Activated CD8-positive, alpha-beta memory T cell treated with anti-CD3 and anti-CD28 coated beads for 24 hours (primary cell): ENCODE measurements at places on chromosomes 1 and 21.

DNA sequence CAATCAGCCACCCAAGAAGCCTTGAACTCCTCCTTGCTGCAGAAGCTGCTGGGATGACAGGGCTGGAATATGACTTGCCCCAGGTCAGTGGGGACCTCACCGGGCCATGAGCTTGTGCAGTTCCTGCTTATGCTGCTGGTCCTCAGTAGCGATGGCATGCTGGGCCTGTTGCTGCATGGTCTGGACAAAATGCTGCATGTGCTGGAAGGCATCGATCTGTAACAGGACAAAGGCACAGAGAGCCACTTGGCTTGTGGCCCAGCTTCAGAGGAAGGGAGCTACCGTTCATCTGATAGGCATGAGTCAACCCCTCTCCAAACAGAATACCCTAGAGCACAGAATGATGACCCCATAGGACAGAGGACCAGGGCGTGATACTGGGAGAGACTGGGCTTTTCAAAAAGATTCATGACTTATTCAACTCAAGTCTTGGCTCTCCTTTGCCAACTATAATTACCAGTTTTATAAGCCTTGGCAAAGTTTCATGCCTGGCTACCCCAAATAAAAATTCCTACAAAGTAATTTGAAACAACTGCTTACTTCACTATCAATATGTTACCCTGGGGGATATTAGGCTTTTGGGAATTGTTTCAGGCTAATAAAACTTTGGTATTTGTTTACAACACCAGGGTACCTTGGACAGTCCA, 34.7 kb upstream of the EXOSC10 start:
- DNase-seq: no peak

DNA sequence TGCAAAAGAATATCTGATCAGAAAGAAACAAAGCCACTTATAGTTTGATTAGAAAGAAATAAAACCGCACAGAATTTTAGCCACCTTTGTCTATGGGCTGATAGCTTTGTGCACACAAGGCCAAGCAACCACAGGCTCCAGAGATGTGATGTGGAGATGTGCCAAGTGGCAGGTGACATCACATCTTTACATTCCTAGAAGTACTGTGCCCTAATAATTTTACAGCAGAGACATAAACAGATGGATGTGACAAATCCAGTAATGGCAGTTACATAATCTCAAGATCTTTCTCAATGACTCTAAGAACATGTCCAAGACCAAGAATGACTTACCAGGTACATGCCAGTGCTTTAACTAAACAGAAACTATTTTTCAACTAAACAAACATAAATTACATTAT, 159.5 kb downstream of the LTN1 start:
- no peak for DNase-seq

- DNase-seq: no peak
Observed at GRCh38 chr21:46038341-46038829, 56.8 kb downstream of the COL6A1 start.

DNA sequence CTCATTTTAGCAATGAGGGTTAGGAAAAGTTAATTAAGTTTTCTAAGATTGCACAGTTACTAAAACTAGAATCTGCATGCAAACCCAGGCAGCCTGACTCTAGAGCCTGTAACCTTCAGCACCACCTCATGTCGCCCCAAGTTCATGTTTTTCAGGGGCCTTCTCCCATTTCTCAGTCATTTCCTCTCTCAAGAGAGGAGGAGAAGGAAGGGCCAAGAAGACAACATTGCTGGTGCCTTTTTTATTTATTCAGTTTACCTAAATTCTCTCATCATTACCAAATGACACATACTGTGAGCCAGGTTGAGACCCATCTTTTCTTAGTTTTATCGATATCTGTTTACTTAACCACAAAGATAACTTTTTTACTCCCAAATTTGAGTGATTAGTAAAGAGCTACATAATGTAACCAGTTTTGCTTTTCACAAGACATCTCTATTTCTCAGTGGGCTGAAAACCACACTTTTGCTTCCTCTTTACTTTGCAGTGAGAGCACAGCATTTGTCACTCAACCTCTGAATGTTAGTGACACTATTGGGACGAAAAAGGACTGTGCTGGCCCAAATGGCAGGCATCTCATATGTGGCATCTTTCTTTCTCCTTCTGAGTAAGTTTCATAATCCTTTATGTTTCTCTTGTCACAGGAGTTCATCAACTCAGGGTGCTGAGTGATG, at the start of gene CD101:
Gene CD101, plus strand, starts transcription at position 507 of the 674 bp plus-strand sequence. Its CDS starts 58 bp downstream, at position 565.
- DNase-seq: no peak

DNA sequence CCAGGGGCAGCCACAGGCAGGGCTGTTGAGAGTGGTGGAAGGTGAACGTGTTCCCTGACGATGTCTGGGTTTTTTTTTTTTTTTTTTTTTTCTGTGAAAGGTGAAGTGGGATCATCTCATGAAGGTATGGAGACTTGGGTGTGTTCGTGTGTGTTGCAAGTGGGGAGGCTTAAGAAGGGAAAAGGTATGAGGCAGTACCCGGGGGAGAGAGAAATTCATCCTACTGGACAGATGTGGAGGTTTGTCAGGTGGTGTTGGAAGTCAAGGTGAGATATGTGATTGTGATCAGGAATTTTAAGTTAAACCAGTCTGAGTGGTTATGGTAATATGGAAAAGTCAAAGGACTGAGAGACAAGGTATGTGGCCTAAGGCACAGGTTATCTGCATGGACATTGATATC, 5.3 kb downstream of the C1orf115 start:
- DNase-seq: no peak

DNA sequence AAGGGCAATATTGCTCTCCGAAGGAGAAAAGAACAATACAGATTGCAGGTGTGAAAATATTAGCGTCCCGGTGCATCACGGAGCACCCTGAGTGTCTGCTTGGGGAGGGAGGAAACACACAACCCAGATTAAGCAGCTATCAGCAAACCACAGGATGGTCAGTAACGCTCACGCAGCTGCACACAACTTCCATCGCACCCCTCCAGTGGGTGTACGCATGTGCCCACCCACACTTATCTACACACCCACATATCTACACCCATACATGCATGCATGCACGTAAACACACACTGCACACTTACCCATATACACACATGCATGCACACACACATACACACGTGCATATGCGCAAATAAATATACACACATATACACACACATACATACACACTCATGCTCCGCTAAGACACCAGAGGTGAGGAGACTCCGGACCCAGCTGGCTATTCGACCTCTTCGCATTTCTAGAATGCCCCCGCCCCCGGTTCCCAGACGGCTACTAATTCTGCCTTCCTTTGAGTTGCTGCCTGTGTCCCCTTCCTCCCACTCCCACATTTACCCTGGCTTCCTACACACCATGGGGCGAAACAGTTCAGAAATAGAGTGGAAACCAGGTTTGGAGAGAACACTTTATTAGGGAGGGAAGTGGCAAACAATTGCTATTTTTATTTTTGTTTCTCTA, 26.2 kb downstream of the ITPKB start:
- DNase-seq: no peak

- no peak for DNase-seq
Observed at GRCh38 chr1:184033711-184034167, 3.8 kb downstream of the COLGALT2 start.

DNA sequence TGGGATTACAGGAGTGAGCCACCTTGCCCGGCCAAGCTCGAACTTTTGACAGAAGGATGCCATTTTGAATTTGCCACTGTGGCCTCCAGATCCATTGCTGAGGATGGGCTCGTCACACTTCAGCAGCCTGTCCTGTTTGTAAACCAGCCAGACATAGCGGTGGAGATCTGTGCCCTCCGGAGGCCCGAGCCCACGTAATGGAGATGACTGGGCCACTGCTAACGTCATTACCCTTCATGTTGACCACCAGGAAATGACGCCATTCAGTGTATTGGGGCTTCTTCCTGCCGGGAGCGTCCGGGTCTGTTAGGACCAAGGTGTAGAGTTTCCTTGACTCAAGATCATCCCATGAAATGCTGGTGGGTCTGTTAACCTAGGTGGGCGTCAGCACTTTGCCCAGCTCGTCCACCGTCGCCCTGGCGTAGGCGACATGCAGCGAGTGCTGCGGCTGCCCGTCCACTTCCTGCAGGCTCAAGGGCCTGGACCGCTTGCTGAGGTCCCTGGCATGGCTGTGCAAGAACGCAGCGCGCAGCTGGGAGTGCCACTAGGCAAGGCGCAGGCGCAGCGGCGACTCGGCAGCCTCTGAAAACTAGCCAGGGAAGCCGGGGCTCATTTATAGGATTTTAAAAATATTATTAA, 40.8 kb downstream of the PTPRC start:
- peak; percentile 75 for DNase-seq

DNA sequence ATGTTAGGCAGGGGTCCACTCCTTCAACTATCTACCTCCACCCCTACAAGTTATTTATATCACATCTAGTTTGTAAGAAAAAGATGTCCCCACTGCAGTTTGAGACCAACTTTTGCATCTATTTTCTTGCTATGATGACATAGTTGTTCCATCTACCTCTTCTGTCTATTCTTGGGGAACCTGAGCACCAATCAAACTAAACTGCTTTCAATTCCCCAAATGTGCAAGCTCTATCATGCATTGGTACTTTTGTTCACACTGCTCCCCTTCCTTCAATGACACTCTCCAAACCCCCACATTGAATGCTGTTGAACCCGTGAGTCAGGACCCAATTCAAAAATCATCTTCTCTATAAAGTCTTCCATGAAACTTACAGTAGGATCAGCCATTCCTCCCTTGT, 16.0 kb upstream of the FRRS1 start:
- DNase-seq: no peak

DNA sequence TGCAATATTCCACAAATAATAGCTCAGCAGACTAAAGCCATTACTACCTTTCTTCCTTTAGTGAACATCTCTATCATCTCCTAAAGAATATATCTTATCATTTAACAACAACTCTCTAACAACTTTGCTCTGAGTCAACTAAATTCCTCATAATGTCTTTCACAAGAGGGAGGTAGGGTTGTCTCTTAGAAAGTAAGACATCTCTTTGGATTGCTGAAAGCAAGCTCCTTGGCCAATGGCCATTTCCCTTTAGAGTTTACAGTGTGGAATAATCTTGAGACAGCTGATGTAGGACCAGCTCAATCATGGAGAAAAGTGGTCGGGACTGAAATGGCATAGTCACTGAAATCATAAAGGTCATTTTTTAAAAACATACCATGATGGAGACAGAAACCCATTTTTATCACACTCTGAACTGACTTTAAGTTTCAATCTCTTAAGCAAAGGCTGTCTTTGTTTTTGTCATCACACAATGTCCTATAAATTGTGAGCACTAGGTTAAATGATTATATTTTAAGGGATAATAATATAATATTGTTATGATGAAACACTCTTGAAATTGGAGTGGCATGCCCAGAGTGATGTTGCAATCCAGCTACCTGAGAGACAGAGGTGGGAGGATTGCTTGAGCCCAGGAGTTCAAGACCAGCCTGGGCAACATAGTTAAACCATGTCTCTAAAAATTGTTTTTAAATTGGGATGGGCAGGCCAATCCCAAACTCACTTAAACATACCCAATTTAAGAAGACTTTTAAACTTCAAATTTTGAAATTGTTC, 91.1 kb downstream of the SLC44A5 start:
- no peak for DNase-seq

DNA sequence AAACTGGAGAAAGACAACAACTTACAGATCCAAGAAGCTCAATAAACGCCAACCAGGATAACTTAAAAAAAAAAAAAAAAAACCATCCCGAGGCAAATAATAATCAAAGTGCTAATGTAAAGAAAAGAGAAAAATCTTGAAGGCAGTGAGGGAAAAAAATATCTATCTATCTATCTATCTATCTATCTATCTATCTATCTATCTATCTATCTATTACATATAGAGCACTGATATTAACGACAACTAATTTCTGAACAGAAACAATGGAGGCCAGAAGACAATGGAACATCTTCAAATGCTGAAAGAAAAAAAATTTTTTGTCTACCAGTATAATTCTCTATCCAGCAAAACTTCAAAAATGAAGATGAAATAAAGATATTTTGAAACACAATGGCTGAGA, 18.0 kb downstream of the PACC1 start:
- no peak for DNase-seq

GRCh38 chr1:245143849-245144248, 10.9 kb upstream of the KIF26B start:
- DNase-seq: no peak

GRCh38 chr1:3248155-3249141, 179.4 kb downstream of the PRDM16 start:
- no peak for DNase-seq

DNA sequence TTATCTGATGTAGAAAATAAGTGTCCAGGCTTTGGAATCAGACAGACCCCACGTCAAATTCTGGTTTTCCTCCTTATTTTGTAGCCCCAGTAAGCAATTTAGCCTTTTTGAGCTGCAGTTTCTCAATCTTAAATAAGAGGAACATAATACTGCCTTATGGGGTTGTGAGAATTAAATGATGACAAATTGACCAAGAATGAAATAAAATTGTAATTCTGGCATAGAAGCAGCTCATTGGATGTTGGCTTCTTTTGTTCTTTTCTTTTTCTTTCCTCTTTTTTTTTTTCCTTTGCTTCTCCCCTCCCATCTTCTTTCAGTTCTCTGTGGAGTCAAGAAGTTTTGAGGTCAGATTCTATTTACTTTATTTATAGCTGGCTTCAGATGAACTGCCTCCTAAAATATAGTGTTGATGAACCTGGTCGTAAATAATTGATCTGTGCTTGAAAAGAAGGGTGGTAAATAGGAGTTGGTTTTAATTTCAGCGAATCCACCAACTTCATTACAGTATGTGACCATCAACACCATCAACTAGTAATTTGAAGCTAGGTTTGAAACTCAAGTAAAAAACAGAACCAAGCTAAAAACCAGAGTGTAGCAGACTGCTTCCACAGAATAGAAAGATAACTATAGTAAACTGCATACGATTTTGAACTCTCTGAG, 81.1 kb downstream of the CACHD1 start:
- no peak for DNase-seq

GRCh38 chr1:92960395-92961130, 699 bp downstream of the DIPK1A start:
- peak; percentile 87 for DNase-seq

- DNase-seq: no peak
Observed at GRCh38 chr21:37800456-37801061, 115.7 kb downstream of the KCNJ6 start.

DNA sequence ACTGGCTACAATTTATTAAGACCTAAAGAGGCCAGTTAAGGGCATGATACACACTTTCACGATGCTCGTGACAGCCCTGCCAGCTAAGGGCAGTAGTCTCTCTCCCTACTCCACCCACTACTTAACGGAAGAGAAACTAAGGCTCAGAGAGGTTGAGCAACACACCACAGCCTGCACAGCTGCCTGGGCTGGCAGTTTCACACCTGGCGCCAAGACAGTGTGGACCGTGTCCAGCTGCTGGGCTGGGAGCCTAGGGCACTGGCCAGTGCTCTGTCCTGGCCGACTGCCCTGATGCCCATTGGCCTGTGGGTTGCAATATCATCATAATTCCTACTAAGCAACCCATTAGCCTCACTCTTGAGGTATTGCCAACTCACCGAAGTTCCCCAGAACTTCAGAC, 27.6 kb downstream of the TENT5C start:
- DNase-seq: peak; percentile 37

DNA sequence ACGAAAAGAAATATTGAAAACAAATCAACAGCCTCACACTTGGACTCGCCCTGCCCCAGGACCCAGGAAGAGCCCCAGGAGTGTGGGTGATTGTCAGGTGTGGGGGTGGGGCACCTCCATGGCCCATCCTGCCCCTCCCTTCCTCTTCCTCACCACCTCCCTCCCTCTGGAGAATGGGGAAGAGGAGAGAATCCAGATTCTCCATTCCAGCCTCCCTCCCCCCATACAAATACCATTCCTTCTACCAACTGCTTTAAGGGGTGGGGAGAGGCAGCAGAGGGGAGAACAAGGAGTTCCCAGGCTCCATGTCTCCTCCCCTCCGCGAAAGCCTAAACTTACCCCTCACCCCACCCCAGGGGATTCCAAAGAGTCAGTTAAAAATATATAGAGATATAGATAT, 36.7 kb downstream of the MEF2D start:
- no peak for DNase-seq

GRCh38 chr1:116433275-116434257, 60.5 kb downstream of the ATP1A1 start:
- no peak for DNase-seq
